AG09309 (cell line): ENCODE measurements at places on chromosomes 3 and 15.

DNA sequence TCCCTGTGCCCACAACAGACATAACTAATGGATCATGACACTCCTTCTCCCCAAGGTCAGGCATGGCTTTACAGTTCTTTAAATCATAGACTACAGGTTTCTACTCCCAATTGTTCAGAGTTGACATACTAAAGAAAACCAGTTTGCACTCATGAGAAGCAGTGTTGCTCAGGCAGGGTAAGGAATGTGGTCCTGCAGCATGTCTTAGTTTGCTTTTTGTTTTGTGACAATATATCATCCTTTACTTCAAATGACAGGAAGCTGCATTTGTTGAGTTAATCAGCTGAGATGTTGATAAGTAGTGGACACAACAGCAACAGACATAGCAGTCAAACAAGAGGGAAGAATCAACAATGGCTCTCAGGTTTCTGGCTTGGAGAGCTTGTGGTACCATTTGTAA lies 267.5 kb downstream of the SLCO3A1 start:
- DNase-seq: no peak

- peak; percentile 92 for DNase-seq
Measured at GRCh38 chr15:31254431-31255175, 72.0 kb upstream of the KLF13 start.

DNA sequence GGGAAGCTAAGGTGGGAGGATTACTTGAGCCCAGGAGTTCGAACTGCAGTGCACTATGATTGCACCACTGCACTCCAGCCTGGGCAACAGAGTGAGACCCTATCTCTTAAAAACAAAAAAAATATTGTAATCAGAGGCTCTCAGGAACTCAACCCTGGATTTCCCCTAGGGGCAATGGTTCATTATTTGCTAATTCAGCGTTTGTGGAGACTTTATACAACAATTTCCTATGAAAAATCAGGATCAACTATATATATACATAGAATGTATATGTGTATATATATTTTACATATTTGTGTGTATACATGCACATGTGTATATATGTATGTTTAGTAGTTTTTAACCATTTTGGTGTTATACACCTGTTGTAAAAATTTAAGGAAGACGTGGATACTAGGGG lies 463.1 kb downstream of the FHIT start:
- DNase-seq: no peak

DNA sequence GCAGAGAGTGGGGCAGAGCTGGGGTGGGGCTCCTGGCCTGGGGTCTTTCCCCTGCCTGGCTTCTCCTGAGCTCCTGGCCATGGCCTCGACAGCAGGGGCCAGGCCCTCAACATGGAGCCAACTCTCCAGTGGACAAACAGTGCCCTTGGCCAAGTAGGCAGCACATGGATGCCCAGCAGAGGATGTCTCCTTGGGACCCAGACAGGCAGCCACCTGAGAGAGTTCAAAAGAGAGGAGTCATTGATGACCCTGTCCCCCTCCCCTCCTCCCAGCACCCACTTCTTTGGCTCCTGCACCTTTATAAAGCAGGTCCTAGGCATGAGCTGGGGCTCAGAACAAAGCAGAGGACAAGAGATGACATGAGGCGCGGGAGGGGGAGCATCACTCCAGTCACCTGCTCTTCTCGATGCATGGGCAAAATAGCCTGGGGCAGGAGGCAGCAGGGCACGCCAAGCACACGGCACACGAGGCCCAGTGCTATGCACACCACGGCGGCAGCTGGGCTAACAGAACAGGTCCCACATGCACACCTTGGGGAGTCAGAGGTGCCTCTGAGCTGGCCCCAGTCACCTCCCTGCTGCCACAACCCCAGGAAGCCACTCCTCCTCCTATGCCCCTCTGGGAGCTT lies 27.4 kb downstream of the SHISA5 start:
- DNase-seq: no peak

- DNase-seq: no peak
Measured at GRCh38 chr3:100400419-100400779, 490 bp downstream of the TOMM70 start.

DNA sequence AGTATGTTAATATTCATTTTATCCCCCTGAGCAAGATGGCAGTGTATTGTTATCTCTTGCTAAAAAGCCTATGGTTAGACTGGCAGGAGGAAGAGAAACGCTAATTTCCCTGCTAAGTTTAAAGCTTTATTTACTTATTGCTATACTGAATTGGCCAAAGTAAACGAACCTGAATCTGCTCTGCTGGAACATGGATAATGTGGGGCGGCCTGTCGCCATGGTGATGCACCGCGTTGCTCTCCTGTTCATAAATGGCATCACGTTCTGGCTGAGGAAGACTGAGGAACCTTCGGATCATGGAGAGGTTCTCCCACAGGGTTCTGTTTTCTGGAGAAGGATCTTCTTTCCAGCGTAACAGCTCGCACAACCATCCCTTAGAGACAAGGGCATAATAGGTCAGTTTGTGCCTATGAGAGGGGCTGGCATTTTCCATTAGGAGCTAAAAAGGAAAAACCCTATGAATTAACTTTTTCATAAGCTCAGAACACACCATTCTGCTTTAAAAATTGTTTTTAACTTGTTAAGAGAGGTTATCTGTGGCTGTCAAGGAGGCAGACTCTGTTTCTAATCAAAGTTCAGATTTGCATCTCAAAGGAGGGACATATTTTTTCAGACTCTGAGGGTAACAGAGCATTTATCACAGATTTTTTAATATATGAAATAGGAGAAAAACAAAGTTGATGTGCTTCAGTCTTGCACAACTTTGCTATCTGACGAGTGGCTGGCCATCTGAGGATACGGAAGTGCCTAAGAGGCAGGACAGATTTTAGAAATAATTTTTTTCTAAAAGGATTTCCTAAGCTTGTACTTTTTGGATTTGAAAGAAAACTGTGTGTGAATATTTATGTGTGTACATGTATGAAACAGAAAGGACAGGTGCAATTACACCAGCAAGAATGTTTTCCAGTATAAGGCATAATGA lies 73.1 kb downstream of the SATB1 start:
- DNase-seq: no peak

DNA sequence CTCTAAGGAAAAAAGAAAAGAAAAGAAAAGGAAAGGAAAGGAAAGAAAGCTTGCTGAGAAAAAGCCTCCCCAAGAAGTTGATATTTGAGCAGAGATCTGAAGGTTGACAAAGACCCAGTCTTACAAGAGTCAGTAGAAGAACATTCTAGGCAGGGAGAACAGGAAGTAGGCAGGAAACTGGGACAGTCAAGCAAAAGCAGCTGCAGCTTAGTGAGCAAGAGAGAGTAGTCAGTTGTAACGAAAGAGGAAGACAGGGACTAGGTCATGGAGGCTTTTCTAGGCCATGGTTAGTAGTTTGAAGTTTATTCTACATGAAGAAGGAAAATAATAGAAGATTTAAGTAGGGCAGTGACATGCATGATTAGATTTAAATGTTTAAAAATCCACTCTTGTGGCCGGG lies 31.8 kb upstream of the KLHL6 start:
- DNase-seq: no peak
